ENCODE measurements at places on chromosomes 7 and 10.

- DNase-seq: no peak
Observed at GRCh38 chr10:77919713-77920108, 6.8 kb downstream of the DLG5 start.

GRCh38 chr10:75288140-75288711, 52.5 kb upstream of the COMTD1 start:
- no peak for DNase-seq

DNA sequence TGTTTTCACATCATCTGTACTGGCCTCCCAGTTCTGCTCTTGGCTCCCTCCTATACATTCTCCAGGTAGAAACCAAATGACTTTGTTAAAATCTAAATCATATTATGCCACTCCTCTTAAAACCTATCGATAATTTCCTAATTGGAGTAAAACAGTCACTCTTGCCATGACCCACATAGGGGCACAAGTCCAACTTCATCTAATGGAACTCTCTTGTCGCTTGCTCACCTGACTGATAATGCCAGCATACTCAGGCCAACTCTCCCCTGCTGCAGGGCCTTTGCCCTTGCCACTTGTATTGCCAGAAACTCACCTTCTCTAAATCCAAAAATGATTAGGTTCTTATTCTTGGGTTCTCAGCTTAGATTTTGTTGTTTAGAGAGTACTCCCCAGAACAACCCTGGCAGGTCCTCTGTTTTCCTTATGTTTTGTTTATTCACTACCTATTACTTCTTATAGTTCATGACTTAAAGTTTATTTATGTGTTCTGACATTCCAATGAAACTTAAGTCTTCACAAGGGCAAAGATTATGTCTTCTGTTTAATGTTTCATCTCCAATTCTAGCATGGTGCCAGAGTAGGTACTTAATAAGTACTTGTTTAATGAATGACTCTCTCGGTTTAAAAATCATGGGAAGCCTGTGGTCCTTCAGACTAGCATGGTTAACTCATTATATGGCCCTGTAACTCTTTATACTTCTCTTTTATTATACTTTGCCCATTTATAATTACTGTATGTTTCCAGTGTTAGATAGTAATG, 345.9 kb upstream of the SMIM30 start:
- no peak for DNase-seq

DNA sequence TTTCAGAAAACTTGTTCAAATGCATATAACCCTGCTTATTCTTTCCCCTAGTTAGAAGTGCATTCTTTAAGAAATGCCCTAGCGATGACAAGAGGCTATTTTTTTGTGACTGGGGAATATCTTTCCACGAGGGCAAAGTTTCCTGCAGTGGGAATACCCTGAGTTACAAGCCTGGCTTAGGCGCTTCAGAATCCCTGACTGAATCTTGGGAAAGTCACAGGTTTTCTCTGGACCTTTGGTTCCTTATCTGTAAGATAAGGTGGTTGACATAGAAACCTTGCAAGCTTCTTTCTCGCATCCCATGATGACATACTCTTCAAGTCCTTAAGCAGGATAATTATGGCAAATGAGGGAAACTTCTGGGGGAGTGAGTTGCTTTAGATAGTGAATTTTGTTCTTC, 80.5 kb upstream of the FZD8 start:
- DNase-seq: no peak

DNA sequence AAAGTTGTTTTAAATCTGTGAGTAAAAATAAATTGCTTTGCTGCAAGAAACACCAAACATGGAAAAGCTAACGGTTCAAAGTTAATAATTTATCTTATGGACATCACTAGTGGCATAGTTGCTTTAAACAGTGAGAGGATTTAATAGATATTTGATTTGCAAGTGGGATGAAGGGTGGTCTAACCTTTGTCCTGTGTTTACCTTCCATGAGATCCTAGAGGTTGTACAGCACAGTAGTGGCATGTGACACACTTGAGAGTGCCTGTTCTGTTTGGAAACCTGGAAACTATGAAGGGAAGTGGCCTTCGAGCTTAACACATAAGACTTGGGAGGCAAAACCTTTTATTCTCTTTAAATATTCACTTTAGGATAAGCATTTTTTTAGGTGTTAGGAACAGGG, 16.0 kb downstream of the EGFR start:
- no peak for DNase-seq

GRCh38 chr10:104690959-104691358, 49.9 kb downstream of the SORCS3 start:
- no peak for DNase-seq

GRCh38 chr7:55484241-55484640, 88.1 kb downstream of the VOPP1 start:
- DNase-seq: no peak

GRCh38 chr10:82267465-82267864, 392.5 kb downstream of the NRG3 start:
- DNase-seq: no peak

DNA sequence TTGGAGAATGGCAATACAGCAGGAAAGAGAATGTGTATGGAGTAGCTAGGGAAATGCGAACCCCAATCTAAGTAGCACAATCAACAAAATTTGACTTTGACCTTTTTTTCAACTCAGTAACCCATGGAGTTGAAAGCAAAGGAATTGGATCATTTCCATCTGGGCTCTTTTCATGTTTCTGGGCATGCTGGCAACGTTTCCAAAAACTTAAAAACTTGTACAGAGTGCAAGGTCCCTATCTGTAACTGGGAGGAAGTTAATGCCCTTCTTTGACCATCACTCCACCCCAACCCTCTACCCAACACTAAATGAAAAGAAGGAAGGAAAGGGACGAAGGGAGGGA, 1.3 kb upstream of the HIBADH start:
- no peak for DNase-seq

DNA sequence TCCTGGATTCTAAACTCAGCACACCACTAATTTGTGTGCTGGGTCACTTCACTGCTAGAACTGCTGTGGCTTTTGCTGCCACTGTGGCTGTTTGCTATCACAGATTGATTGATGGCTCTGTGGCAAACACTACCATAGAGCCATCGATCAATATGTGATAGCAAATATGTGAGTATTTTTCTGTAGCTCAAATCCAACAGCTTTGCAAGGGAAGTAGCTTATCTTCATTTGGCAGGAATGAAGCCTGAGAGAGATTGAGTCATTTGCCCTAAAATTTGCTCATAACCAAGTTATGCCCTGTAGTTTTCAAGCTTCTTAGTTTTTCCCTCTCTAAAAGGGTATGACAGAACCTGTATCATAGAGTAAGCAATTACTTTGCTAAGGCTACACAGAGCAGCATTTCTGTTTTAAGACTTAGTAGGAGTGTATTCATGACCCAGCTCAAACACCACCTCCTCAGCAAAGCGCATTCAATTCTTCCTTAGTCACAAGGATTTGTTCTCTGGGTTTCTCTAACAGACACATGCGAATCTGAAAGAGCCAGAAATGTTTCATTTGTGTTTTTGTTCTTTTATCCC, 43.1 kb downstream of the MINPP1 start:
- DNase-seq: peak; percentile 80

DNA sequence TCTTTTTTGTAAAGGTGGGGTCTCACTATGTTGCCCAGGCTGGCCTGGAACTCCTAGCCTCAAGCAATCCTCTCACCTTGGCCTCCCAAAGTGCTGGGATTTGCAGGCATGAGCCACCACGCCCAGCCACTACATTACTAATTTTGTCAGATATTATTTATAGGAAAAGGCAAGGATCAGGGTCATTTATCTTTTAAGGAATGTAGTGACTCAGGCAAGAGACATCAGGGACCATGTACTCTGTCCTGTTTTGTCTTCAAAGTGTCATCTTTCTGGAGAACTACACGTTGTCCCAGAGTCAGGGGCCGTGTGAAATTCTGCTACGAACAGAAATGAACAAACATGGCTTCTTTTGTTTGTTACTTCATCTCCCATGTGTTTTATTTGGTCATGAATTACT, 105.3 kb downstream of the NPTX2 start:
- DNase-seq: no peak

DNA sequence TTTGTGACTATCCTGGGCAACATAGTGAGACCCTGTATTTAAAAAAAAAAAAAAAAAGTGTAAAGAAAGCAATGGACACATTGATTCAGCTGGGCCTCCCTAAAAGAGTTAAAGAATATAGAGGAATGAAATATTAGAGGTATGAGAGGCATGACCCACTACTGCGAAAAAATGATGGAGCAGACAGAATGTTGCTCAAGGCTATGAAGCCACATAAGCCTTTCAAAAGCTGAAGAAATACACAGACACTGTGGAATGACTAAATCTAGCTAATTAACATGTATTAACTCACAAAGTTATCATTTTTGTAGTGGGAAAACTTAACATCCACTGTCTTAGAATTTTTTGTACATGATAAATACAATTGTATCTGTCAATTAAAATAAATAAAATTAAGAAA, 107.3 kb downstream of the HGF start:
- no peak for DNase-seq

DNA sequence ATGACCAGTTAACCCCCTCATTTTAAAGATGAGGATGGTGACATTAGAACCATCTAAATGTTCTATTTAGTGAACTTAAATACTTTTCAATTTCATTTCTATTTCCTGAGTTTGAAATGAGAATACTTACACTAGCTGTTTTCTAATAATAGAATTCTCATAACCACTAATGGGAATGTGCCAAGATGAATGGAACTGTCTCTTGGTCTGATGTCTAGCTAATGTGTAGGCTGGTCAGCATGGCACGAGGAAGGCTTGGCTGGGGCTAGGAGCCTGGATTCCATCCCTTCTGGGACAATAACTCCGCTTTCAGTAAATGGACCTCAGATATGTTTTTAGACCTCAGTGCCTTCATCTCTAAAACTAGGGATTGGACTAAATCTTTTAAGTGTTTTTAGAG, 185.8 kb upstream of the NRP1 start:
- no peak for DNase-seq

DNA sequence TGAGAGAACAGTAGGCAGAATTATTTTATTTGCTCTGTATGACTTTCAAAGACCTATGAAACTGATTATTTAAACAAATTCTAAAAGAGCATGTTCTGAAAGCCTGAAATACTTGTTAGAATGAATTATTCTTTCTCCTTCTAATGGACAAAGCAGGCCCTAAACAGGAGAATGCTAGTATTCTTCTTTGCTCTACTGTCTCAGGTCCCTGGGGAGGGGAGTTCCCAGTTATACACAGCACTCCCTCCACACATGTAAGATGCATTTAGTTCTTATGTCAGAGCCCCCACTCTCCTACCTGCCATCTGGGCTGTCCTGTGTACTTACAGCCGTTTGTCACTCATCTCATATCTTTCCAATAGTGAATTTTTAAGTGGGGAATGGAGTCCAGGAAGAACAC, 633.5 kb upstream of the ANKRD30A start:
- no peak for DNase-seq

DNA sequence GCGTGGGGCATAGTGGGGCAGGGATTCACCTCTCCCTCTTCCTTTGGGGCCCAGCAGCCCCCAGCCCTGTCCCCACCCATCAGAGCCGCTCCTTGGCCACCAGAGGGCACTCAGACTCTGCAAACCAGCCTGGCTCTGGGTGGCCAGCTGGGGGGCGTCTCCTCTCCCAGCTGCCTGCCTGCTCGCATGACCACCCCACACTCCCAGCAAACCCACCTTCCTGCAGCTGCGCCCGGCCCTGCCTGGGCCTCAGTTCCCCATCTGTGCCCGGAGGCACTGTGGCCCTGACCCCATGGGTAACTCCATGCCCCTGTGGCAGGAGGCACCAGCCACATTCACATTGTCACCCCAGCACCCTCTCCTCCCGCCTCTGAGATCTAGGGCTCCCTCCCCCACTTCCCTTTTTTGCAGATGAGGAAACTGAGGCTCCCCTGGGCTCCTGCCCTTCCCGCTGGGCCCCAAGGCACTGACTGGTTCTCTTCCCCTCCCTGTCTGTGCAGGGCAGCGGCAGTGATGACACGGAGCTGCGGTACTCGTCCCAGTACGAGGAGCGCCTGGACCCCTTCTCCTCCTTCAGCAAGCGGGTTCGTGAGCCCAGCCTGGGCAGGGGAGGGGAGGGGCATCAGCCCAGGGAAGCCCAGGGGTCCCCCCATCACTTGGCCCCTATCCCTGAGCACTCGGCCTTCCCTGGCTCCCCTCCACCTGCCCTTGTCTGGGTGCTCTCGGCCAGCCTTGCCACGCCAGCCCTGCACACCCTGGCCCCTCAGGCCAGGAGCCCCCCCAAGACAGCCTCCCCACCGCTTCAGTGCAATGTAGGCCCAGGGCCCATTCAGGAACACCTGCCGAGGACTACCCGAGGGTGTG, 6.9 kb upstream of the SH2B2 start:
- DNase-seq: peak; percentile 65

GRCh38 chr10:29470843-29471543, 163.8 kb downstream of the SVIL start:
- DNase-seq: no peak

DNA sequence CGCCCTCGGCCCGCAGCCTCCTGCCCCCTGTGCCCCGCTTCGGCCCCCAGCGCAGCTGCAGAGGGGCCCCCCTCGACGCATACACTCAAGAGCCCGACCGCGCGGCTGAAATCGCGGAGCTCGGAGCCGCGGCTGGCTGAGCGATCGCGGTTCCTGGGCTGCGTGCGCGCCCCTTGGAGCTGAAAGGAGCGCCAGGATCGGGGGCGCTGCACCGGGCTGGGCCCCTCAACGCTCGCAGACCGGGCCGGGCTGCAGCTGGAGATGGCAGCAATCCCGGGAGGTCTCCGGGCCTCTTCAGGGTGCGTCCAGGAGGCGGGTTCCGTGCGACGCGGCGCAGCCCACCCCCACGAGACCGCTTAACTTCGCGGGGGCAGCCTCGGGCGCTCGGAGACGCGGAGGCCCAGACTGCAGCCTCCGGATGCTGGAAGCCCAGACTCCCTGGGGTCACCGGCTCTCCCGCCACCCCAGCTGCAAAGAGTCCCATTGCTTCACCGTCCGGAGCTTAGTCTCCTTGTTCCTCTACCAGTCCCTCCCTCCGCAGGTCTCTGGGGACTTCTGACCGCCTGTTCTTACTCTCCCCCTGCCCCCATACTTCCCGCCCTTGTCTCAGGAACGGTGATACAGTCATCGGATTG, 73.0 kb upstream of the LRRC4 start:
- DNase-seq: peak; percentile 36

- no peak for DNase-seq
Observed at GRCh38 chr10:48274636-48275035, at the start of gene FRMPD2. TSS of gene FRMPD2 (minus strand) at chr10:48274696. CDS start at chr10:48274567, 129 bp downstream.

DNA sequence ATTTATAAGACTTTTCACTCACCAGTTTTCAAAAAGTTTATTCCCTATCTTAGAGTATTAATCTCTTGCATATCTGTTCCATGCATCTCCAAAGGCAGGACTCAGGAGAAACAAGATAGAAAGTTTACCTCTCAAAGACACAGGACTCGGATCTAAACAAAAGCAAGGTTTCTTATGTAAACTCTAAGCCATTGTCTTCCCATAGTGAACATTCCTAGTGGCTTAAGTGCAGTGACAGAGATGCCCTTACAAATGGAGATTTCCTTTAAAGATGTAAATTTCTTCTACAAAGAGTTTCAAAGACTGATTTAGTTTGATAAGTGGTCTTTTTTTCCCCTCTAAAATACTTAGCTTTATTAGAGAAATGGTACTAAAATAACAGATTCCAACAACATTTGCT, 209.8 kb downstream of the ACTR3B start:
- DNase-seq: no peak

DNA sequence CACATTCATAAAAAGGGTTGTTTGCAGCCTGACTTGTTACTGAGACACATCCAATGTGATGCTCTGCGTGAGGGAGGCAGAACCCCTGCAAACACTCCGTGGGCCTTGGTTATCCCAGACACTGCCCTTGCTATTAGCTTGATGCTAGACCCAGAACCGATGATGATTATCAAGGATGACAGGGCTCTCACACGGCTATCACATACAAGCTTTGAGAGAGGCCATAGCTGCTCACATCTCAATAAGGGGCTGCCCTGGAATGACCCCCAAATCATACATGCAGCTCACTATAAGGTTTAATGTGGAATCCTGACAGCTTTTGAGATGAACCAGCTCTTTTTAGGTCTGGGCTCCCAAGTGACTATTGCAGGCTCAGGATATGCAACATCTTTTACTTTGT, 44.4 kb upstream of the TCERG1L start:
- no peak for DNase-seq
